ENCODE measurements at places on chromosomes 6 and 20. TPM values are rescaled to one million over a fixed set of nuclear protein-coding genes. Genes with fewer than 3 reads are reported as not detected.

The GSTA3 gene
- total RNA-seq = not detected

The LPIN3 gene
- total RNA-seq = 12.9 TPM

The LTB gene
- 1.4 TPM for total RNA-seq

The ITPR3 gene
- total RNA-seq = 16.6 TPM

The LST1 gene
- 16.0 TPM for total RNA-seq

The DNAJC5 gene
- total RNA-seq = 53.4 TPM

The ZC3H12D gene
- 1.6 TPM for total RNA-seq

The CYP24A1 gene
- not detected for total RNA-seq

The MACROD2 gene
- 2.6 TPM for total RNA-seq

The SLC29A1 gene
- 130 TPM for total RNA-seq
